Activated CD8-positive, alpha-beta memory T cell treated with anti-CD3 and anti-CD28 coated beads, Interleukin-2, amount 50 U/mL, for 48 hours (primary cell): ENCODE measurements at places on chromosomes 2 and 18.
A peak's percentile ranks its signal among the peaks of the same experiment; 100 is the strongest.

GRCh38 chr18:13804305-13804704, 19.6 kb upstream of the MC5R start:
- no peak for DNase-seq

- DNase-seq: peak; percentile 37
These were observed 53.8 kb downstream of the COL6A3 start for GRCh38 chr2:237359894-237360780.

- no peak for DNase-seq
These were observed 77.5 kb upstream of the SALL3 start for GRCh38 chr18:78901923-78902794.

DNA sequence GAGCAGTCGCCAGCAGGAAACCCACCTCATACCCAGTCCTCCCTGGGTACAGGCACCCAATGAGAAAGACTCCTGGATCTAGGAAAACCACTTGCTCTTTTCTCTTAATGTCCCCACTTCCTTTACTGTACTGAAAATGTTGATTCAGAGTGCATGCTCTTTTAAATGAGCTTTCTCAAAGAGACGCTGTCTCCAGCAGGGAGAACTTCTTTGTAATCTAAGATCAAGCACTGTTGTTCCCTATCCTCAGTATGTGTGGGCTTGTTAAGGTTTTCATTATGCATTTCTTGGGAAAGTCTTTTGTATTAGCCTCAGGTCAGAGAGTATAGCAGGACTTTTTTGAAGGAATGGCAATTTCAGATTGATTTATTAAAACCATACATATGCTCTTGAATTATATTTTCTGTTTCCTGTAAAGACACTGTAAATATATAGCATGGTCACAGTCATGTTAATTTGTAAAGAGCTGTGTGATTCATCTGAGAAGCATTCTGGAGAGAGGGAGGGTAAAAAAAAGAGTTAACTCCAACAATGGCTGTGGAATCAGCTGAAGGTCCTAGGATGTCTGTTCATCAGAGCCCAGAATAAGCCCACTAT, 178.1 kb downstream of the MGAT5 start:
- no peak for DNase-seq

GRCh38 chr2:170498619-170499018, 216.5 kb upstream of the SP5 start:
- DNase-seq: no peak

GRCh38 chr2:137231628-137232027, 466.3 kb downstream of the THSD7B start:
- no peak for DNase-seq

DNA sequence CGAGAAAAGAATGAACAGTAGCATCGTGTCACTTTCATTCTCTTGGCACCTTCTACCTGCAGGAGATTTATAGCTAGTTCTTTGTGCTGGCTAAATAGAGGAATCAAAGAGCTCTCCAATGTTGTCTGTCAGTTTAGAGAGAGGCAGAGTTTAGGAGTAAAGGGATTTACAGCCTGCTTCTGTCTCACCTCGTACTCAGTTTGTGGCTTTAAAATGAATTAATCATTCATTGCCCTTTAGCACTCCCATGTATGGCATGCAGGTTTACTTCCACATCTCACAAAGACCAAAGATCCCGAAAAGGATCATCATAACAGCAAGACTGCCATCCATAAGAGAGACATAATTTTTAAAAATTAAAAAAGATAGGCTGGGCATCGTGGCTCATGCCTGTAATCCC, 42.4 kb upstream of the ATL2 start:
- no peak for DNase-seq

- DNase-seq: peak; percentile 83
These were observed at the start of gene ANXA4 for GRCh38 chr2:69741575-69742321. ANXA4 (plus strand) TSS chr2:69742134; CDS start chr2:69781566, 39,432 bp downstream.

GRCh38 chr18:63177259-63177658, 142.3 kb downstream of the BCL2 start:
- DNase-seq: no peak

DNA sequence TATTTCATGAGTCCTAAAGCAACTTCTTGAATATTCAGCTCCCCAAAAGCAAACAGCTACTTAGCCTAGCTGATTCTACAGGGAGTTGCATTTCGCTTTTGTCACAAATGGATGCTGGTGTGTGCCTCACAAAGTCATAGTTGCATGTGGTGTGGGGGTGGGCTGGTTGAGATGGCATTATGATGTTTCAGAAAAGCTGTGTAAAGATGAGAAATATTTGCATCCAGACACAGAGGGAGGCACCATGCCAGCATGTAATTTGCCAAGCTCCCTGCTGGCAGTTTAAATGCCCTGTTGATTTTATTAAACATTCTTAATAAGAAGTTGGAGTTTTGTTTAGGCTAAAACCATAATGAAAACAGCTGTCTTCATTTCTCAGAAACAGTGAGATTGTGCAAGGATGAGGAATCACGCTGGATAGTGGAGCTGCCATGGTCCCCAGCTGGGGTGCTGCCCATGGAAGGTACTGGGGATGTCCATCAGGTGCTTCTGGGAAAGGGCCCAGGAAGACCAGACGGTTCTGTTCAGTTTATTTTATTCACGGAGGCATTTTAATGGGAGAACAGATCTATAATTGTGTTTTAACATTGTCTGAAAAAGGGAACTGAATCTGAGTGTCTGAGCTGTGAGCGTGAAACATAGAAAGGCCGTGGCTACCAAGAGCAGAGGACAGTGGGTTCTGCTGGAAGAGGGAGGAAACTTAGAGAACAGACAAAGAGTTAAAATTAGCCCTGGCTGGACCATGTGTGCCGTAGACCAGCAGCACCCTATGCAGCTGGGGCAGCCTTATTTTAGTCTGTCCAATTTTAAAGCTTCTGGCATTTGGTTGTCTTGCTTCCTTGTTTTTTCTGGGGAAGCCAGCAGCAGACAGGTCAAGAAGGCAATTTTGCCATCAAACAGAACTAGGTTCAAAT, 177.1 kb downstream of the FAM210A start:
- no peak for DNase-seq

DNA sequence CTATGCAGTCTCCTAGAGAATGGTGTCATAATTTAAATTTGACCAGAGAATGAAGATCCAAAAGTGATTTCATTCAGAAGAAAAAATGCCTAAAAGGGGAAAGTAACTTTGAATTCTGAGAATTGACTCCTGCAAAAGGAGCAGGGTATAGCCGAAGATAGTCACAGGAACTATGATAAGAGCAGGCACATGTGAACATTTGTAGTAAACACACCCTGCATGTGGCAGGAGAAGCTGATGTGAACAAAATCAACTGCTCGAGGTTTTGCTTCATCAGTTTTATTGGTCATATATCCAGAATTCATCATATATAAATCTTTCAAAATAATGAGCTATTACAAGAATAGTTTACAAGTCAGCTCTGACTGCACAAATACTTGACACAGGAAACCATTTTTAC, 14.0 kb downstream of the MCFD2 start:
- no peak for DNase-seq

DNA sequence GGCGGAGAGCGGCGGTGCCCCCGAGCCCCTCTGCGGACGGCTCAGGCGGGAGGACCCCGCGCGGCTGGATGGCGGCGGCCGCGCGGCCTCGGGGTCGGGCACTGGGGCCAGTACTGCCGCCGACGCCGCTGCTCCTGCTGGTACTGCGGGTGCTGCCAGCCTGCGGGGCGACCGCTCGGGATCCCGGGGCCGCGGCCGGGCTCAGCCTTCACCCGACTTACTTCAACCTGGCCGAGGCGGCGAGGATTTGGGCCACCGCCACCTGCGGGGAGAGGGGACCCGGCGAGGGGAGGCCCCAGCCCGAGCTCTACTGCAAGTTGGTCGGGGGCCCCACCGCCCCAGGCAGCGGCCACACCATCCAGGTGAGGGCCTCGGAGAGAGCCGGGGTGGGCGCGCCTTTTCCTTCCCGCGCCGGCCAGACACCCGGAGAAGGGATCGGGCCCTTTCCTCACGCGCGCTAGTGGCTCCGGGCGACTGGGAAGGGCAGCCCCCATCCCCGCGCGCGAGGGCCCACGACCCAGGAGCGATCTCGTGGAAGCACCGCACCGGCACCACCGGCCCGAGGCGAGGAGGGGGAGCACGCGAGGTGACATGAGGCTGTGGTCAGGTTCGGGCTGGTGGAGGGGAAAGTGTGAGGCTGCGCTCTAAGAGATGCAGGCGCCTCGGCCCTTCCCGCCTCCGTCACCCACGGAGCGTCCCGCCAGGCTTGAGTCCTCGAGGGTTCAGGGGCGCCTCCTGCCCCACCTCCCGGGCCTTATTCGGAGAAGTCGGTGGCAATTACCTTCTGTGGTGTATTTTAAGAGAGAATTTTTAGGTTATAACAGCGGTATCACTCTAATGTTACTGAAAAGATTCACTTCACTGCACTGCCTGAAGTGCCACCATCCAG, 607 bp downstream of the LAMA3 start:
- DNase-seq: peak; percentile 59

GRCh38 chr2:151333083-151333482, 24.3 kb upstream of the TNFAIP6 start:
- no peak for DNase-seq

- DNase-seq: peak; percentile 46
These were observed 1.3 kb upstream of the HOXD4 start for GRCh38 chr2:176149939-176150583.

DNA sequence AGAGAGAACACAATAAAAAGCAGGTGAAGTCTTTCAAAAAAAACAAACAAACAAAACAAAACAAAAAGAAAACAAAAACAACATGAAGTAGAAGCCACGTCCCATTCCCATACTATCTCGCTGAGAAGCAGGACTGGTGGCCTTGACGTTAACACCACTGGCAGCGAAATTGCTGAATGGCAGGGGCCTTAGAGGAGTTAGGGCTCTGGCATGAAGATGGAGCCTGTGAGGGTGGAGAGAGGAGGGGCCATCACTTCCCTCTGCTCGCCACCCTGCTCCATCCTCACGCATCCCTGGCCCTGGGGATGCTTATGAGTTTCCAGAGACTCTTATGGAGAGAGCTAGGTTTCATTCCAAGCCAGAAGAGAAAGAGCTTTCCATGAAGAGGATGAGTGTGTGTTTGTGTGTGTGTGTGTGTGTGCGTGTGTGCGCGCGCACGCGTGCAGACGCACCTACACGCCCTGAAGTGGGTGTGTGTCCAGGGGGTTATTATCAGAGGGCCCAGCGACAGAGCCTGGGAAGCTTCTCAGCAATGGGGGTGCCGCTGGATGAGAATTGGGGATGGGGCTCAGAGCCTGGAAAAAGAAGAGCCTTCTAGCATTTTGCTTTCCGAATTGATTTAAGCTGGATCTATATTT, 20.4 kb upstream of the IMPA2 start:
- no peak for DNase-seq

GRCh38 chr18:7749008-7749405, 181.9 kb downstream of the PTPRM start:
- no peak for DNase-seq

- no peak for DNase-seq
These were observed 75.0 kb downstream of the OSBPL1A start for GRCh38 chr18:24322584-24323136.

- no peak for DNase-seq
These were observed 58.8 kb upstream of the B3GNT7 start for GRCh38 chr2:231336700-231337099.

- DNase-seq: no peak
These were observed 863.7 kb downstream of the GALR1 start for GRCh38 chr18:78113136-78113939.
